ENCODE measurements at places on chromosomes 1 and 21. TPM values are rescaled to one million over a fixed set of nuclear protein-coding genes. Genes with fewer than 3 reads are reported as not detected.

NPPA gene
- total RNA-seq = not detected

GBP1 gene
- 35.6 TPM for total RNA-seq

AUNIP gene
- total RNA-seq = 5.8 TPM

FCAMR gene
- not detected for total RNA-seq

ERICH3 gene
- total RNA-seq = not detected

MEGF6 gene
- 49.2 TPM for total RNA-seq

KRTAP10-2 gene
- total RNA-seq = not detected

NT5C1A gene
- not detected for total RNA-seq

CACNA1S gene
- total RNA-seq = not detected

SPATA17 gene
- total RNA-seq = 0.07 TPM

DYNLT4 gene
- 0.28 TPM for total RNA-seq

FLG2 gene
- not detected for total RNA-seq

CATSPERE gene
- total RNA-seq = 0.46 TPM

TFF2 gene
- not detected for total RNA-seq

UBE2Q1 gene
- 34.9 TPM for total RNA-seq

ICOSLG gene
- 2.1 TPM for total RNA-seq

FCRL2 gene
- total RNA-seq = not detected

ITLN2 gene
- not detected for total RNA-seq

RIPPLY3 gene
- total RNA-seq = not detected

DIO1 gene
- total RNA-seq = not detected

MXRA8 gene
- total RNA-seq = 2.2 TPM

FAM151A gene
- total RNA-seq = not detected

MYBPHL gene
- not detected for total RNA-seq

MAN1C1 gene
- 0.79 TPM for total RNA-seq
